ENCODE measurements at places on chromosomes 6 and 20.

- DNase-seq, result no peak
Observed at GRCh38 chr6:69026715-69027114, 391.6 kb downstream of the ADGRB3 start.

GRCh38 chr6:16972535-16972934 is 129.3 kb upstream of the STMND1 start:
- no peak for DNase-seq

DNA sequence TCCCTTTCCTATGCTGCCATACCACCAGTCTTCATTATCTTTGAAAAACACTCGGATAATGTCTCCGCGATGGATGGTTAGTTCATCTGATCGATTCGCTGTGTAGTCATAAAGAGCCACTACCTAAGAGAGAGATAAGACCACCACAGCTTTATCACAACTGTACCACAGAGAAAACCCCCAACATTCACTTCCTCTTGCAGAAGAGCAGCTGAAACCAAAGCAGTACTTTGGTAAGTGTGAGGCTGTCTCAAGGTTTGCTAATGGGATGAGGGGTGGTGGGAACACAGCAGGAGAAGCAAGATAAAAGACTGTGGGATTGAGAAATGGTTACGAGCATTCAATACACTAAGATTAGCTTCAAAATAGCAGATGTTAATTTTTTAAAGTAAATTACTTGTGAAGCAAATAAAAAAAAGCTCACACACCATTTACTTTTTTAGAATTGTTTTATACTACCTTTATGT is 142.1 kb downstream of the MYB start:
- DNase-seq, result no peak

- DNase-seq, result no peak
Observed at GRCh38 chr20:24109008-24109407, 120.4 kb upstream of the GGTLC1 start.

DNA sequence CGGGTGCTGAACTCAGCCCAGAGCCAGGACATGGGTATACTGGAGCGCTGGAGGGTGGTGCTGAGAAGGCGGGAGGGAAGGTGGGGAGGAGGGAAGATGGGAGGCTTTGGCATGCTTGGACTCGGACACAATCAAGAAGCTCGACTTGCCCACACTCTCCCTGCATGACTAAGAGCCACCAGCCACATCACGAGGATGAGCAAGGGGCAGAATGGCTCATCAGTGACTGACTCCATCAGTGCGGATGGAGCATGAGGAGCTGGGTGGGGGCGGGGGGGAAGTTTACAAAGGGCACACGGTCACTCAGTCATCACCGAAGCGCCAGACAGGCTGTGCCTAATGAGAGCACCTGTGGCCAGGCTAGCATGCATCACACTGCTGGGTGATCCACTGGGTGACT is 222.8 kb downstream of the KIF16B start:
- no peak for DNase-seq

- DNase-seq, result no peak
Observed at GRCh38 chr6:165679326-165679725, 16.3 kb upstream of the PDE10A start.

GRCh38 chr6:112466373-112467151 is 119.4 kb downstream of the RFPL4B start:
- DNase-seq, result peak; percentile 8

DNA sequence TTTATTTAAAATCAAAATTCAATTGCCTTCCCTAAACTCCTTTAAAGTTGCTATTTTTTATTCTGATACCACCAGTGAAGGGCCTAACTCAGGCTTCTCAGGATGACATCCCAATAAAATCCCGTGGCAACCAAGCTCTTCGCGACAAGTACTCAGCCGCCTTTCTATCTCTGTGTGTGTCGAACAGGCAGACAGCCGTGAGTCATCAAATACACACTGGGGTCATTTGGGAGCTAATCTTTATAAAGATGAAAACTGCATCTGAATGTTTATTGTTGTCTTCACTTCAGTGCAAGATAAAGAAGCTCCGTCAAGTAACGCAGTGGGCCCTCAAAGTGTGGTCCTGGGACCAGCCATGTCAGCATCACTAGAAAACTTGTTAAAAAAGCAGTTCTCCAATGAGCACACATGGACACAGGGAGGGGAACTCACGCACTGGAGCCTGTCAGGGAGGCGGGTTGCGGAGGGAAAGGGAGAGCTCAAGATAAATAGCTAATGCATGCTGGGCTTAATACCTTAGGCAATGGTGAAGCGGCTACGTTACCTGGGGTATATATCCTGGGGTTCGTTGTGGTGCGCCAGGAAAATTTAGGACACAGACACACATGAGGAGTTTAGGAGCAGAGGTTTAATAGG is 119.3 kb downstream of the RNF144B start:
- no peak for DNase-seq

- DNase-seq, result no peak
Observed at GRCh38 chr6:168695701-168696100, 254.7 kb downstream of the SMOC2 start.

- DNase-seq, result no peak
Observed at GRCh38 chr6:47654255-47654654, 44.1 kb upstream of the ADGRF4 start.

DNA sequence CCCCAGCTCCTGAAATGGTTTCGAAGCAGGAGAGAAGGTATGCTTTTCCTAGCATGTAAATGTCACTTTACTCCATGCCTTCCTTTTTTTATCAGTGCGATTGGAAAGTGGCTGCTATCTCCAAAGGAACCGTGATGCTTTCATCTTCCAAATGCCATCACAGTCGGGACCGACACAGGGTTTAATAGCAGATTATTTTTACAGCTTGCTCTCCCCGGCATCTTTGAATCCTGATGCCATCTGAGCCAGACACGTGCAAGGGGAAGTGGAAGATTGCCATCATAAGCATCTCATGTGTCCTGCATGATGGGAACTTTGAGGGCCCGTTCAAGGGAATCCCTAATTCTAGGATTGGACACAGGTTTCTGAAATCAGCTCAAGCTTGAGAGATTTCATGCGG is 253.4 kb upstream of the KCNG1 start:
- no peak for DNase-seq

DNA sequence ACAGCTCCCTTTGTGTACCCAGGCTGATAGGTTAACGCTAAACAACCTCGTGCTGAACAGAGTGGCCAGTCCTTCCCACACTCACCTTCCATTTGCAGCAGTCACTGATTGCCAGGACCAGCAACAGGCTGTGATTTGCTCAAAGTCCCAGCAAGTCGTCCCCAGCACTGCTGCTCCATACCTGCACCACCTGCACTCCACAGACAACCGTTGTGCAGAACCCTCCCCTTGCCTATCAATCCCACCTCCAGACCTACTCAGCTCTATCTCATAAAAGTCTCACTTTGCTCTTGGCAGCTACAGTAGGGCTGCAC is 43.1 kb upstream of the SCML4 start:
- no peak for DNase-seq

DNA sequence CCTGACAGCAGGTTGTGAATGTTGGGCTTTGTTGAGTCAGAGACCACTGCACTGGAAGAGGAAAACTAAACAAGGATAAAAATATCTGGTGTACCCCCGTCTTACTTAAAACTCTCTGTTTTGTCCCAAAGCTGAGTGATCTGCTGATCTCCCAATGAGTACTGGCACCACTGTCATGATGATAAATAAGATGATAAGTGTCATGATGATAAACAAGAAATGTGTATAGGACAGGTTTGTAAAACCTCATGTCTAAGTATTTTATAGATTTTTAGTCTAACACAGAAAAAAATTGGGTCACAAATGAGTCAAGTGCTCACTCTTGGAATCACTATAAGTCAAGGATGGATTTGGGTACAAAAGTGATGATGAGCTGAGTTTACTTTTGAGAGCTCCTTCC is 8.5 kb upstream of the SIM1 start:
- DNase-seq, result no peak

DNA sequence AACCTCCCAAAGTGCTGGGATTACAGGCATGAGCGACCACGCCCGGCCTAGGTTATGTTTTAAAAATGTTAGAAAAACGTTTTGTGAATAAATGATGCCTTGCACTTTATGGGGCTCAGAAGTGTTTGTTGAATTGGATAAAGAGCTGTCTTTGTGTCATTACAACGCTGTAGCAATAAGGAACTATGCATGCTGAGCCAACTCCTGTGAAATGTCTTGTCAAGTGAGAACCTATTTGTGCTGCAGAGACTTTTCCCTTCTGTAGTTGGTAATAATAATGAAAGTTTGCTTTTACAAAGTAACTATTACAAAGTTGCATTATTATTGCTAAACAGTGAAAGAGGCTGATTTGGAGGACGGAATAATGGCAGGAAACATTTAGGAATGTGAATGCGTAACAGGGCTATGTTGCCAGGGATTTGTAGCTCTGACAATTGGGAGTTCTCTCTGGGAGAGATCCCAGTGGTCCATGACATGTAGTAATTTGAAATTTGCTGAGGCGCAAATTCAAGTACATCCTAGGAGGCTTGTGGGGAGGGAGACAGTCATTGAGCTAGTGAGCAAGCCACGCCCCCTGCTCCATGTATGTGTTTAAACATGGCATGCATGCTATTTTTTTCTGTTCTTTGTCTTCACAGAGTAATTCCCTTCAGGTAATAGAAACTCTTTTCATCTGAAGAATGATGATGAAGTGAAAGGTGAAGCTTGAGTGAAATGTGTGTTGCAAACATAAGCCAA is 16.8 kb upstream of the BICRAL start:
- no peak for DNase-seq

DNA sequence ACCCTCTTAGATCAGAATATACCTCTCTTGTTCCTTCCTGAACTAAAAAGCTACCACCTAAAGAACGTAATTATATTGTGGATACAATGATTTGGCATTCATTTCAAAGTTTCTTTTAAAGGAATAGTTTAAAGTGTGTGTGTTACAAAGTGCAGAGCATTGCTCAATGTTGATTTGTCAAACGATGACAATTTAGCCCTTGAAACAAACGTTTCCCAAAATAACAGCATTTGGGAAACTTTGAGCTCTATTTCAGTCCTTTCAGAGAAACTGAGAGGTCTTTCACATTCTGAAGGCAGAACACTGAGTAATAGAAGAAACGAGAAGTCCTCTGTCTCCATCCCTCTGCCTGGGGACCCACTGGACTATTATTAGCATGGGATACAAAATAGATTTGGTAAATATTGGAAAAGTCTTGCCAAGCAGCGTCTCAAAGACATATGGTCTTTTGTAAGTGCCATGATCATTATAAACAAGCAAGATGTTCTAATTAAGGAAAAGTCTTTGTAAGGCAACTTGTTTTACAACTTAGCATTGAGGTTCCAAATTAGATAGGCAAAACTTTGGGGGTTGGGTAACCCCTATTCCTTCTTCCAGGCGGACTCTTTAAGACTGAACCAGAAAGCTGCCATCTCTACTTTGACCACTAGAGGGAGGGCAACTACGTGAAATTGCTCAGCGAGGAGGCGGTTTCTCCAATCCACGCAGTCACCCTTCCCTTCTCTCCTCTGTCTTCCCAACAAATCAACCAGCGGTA is 208.8 kb downstream of the RNF144B start:
- peak; percentile 53 for DNase-seq

GRCh38 chr6:111263837-111264236 is 176.5 kb downstream of the SLC16A10 start:
- no peak for DNase-seq

GRCh38 chr20:52193133-52193532 is 1.6 kb upstream of the ZFP64 start:
- no peak for DNase-seq

DNA sequence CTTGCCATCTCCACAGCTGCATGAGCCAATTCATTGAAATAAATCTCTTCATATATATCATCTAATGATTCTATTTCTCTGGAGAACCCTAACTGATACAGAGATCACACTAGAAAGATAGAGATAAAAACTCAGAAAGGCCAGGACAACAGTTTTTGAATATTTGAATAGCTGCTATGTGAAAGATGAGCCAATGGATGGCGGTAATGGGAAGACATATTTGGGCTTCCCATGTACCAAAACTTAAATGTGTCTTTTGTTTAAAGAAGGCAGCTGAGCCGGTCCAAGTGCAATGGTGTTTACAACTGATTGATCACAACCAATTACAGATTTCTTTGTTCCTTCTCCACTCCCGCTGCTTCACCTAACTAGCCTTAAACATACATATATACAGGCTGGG is 35.1 kb downstream of the SGK1 start:
- no peak for DNase-seq

DNA sequence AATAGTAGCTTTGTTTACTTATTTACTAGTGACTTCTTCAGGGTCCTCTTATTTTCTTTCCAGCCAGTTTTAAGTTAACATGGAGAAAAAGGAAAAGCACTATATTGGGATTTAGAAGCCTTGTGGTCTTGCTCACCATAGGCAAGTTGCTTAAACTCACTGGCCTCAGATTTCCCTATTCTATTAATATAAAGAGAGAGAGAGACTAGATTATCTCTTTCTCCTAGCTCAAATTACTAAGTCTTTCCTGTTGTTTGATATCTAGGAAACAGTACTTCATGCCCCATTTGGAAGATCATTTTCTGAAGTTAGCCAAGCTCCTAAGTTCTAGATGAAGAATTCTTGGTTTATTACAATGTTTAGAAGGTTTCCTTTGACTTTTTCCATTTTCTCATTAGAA is 32.5 kb downstream of the CTNNBL1 start:
- no peak for DNase-seq

GRCh38 chr6:113560908-113561307 is 296.2 kb upstream of the MARCKS start:
- DNase-seq, result no peak

- no peak for DNase-seq
Observed at GRCh38 chr20:56316051-56316450, 42.7 kb upstream of the FAM210B start.

GRCh38 chr6:39088331-39088730 is 26.7 kb downstream of the SAYSD1 start:
- peak; percentile 39 for DNase-seq

DNA sequence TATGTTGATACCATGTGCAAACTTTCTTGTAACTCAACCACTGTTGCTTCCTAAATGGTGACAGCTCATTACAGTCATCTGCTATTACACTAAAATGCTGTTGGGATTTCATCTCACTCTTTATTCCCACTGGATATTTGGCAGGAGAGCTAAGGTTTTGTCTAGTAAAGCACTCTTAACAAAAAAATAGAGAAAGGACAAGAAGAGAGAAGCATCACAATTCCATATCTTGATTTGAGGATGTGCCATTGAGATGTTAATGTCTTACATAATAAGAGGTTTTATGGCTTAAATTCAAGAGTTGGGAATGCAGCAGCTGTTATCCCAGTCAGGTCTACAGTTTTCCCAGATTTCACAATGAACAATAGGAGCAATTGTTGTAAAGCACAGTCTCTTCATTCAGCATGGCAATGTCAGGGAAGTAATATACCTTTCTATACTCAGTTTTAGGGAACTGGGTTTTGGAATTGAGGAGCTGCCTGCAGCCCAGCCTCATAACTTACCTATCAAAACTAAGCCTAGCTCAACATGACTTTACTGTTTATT is 134.9 kb downstream of the ISM1 start:
- DNase-seq, result no peak

- DNase-seq, result no peak
Observed at GRCh38 chr6:169652896-169653295, 48.9 kb downstream of the WDR27 start.

DNA sequence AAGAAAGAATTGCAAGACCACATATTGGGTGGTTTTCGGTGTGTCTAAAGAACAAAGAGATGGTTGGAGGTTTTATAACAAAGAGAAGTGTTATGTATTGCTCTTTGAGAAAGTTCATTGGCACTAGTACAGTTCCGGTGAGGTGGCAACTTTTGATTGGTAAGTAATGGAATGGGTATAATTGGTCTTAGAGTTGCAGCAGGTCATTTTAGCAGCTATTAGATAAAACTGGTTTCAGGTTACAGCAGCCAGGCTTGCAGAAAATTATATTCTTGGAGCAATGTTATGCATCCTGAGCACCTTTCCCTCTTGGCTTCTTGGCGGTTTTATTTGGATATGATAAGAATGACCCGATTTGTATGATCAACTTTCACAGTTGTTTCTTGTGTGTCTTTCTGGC is 12.3 kb upstream of the SSTR4 start:
- DNase-seq, result peak; percentile 50
